ENCODE measurements at places on chromosomes 3 and 15. TPM values are rescaled to one million over a fixed set of nuclear protein-coding genes. Genes with fewer than 3 reads are reported as not detected.

- no peak for DNase-seq
Measured at GRCh38 chr3:27718459-27718858, 3.7 kb downstream of the EOMES start.

Gene CPNE9
- not detected for total RNA-seq

GRCh38 chr15:37087131-37087588, 13.2 kb downstream of the MEIS2 start:
- no peak for DNase-seq

Gene INAFM2
- 8.9 TPM for total RNA-seq

Gene TRAIP
- total RNA-seq, result 18.5 TPM

DNA sequence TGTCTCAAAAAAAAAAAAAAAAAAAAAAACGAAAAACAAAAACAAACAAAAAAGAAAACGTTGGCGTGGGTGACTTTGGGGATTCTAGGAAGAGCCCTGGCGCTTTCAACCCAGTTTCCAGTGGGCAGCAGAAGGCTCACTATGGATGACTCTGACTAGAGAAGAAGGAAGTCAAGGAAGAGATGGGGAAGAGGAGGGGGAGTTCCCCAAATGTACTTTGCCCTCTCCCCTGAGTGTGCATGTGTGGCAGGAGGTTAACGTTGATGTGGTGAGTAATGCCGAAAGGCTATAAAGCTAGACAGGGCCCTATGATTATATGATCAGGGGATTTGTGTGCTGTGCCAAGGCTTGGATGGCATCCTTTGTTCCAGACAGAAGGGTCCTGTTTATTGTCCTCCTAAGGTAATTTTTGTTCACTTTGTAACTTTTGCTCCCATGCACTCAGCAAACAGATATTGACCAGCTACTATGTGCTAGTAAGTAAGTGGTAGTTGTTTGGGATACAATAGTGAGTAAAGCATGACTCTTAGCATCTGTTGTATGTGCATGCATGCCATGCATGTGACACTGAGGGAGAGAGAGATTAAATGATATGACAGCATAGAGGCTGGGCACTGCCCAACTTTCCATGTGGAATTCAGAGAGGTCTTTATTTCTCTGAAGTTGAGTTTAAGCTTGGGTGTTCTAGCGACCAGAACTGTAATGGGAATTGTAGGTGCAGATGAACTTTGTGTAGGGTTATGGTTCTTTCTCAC, 750 bp upstream of the HHLA2 start:
- no peak for DNase-seq

DNA sequence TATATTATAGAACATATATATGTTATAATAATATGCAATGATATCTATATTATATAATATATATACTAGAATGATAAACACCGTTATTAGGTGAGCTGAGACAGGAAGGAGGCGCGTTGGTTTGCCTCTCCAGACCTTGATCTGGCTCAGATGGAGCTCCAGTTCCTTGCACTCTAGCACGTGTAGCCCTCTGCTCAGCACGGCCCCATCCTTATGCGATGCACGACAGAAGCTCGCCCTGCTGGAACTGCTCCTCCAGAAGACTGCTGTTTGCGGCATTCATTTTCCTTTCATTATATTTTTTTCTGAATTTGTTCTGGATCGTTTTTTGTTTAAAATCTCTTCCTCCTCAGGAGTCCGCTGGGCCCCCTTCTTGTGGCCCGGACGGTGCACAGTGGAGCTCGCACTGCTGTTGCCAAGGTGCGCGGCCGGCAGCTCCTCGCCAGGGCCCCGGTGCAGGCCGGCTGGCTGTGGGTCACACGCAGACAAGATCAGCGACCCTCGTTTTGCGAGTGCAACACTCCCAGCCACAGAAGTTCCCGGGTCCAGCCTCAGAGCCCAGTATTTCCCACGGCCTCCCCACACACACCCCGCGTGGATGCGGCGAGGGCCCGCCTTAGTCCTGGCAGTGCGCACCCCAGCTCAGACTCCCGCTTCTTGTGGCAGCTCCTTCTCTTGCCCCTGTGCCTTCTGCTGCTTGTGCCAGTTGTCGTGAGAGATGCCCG, 112.2 kb downstream of the CHL1 start:
- DNase-seq, result no peak

Gene NANOGP8
- total RNA-seq, result not detected

DNA sequence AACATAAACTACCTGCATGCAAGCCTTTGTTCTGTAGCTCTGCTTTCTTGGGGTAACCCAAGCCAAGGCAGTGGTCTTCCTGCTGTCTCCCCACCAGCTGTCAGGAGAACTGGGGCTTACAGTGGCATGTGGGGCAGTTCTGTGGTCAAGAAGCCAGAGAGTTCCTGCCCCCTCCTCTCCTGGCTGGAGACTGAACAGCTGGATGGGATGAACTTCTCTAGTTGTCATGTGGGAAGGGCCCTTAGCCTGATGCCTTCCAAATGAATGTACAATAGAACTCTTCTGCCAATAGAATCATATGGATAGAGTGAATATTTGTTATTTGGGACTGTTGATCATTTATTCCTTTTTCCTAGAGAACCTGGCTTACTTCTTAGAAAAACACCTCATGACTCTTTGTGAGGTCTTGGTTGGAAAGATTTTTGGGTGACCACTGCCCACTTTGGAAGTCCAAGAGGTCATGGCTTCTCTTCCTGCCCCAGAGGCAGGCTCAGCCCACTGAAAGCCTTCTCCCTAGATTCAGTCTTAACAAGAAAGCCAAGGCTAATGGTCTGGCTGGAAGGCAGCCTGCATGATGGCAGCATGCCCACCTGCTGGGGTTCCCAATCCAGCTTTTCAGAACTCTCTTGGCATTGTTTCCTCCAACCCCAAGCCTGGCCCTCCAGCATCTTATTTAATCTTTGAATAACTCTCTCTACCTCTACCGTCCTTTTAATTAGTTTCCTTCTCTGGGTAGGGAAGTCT, 462.9 kb upstream of the PROK2 start:
- peak; percentile 55 for DNase-seq

DNA sequence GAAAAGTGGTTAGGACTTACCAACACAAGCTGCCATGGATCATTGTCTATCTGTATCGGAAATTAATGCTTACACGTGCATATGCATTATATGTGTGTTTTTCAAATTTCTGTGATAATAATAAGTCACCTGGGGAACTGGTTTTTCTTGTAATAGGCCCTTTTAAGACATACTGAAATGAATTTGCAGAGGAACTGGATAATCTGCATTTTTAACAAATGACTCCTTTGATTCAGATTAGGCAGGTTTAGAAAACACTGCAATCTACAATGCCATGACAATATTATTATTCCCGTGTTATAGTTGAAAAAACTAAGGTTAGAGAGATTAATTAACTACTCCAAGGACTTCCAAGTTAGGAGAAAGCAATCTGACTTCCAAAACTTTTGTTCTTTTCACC, 23.4 kb downstream of the STRIT1 start:
- DNase-seq, result no peak

GRCh38 chr3:71251156-71251775, 332.3 kb downstream of the FOXP1 start:
- no peak for DNase-seq

GRCh38 chr3:107907996-107908395, 182.8 kb downstream of the CD47 start:
- no peak for DNase-seq

DNA sequence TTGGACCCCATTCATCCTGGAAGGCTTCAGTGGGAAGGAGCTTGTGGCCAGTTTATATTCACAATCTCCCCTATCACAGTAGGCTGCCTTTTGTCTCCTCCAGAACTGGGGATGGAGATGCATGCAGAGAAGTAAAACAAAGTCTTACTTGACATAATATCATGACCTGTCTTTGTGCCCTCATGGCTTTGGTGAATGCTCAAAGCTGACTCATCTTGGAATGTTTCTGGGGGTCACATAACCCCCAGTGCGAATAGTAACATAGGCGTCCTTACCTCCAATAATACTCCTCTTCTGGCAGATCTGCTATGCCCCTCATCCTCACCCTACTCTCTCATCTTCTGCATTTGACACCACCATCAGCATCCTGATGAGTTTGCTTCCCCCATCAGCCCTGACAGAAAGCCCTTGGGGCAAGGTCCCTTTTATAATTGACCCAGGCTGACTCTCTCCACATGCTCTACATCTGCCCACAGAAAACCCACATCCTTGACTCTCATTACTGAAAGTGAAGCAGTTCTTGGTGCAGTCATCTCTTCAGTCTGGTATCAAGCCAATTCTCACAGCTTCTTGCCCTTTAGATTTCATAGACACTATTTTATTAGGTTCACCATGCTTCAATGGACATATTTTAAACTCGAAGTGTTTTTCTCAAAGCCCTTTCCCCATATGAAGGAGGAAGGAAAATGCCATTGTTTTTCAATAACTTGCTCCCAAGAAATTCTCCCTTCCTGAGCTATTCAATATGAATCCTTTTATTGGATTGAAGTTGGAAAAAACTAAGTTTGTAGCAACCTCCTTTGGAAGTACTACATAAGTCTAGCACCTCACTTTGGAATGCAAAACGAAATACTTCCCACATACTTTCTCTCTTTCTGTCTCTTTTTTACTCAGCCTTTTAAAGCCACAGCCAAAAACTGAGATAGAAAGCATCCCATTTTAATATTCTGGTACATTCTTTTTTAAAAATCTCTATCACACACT, 36.6 kb downstream of the OSTN start:
- no peak for DNase-seq

- no peak for DNase-seq
Measured at GRCh38 chr3:71641674-71642073, 58.1 kb upstream of the FOXP1 start.

DNA sequence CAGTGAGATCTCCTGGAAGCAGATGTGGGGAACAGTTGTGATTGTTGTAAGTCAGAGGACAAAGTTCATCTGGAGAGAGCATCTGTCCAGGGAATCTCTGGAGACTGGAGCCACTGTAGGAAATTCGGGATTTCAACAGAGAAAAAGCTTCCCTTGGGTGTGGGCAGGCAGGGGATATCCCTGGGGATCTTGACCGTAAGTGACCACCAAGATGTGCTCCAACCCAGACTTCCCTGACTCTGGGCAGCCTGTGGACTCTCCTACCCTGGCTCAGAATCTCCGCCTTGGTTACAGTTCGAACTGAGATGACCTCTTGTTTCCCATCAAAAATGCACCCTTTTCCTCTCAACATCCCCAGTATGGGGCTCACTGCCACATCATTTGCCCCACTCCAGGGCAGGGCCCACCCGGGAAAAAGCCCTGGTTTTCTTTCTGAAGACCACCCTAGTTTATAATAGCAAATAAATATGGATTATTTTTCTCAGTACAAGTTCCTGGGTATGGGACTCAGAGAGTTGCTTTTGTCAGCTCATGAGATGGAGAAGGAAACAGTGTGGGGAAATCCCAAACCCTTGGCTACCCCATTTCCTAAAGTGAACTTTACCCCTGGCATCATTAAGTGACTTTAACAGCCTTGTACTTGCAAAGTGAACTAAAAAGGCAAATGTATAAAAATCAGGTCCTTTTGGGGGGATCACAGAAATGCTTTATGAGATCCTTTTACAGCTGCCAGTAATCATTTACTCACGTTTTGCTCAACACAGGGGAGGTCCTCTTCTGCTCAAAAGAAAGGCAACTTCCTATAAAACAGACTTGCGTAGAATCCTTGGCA, 89.9 kb downstream of the CCNL1 start:
- DNase-seq, result no peak

Gene TPRG1
- total RNA-seq, result 0.16 TPM

- no peak for DNase-seq
Measured at GRCh38 chr15:52151353-52151752, 38.8 kb upstream of the BCL2L10 start.

GRCh38 chr3:135076341-135076740, 281.3 kb downstream of the EPHB1 start:
- DNase-seq, result no peak

GRCh38 chr3:16528106-16528505, 14.6 kb upstream of the RFTN1 start:
- DNase-seq, result no peak

- DNase-seq, result no peak
Measured at GRCh38 chr3:69695933-69696332, 43.3 kb upstream of the MITF start.

Gene GUCA1C
- total RNA-seq, result not detected

GRCh38 chr3:19467761-19468160, 319.5 kb downstream of the KCNH8 start:
- no peak for DNase-seq

Gene ALDH1A2
- 0.99 TPM for total RNA-seq

Gene RHOV
- 0.49 TPM for total RNA-seq

DNA sequence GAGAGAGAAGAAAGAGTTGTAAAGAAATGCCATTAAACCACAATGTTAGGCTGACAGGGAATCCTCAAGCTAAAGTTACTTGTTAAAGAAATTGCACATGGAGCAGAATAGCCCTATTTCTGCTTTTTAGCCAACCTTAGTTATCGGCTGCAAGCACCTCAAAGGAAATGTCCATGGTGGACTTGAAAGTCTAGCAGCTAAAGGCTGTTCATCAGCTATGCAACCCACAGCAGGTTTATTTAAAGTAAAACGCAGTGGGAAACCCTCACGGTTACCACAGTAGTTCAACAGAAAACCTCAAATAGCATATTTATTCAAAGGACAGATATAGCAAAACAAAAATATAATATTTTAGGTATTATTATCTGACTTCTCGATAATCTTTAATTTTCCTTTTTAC, 967.2 kb downstream of the IGSF11 start:
- DNase-seq, result no peak

Gene TPRA1
- 80.4 TPM for total RNA-seq

- peak; percentile 9 for DNase-seq
Measured at GRCh38 chr15:60179786-60180391, 175.8 kb downstream of the FOXB1 start.

GRCh38 chr3:78519281-78519680, 1248.5 kb downstream of the ROBO1 start:
- no peak for DNase-seq

Gene GPR171
- not detected for total RNA-seq

GRCh38 chr15:40930430-40931299, 1.5 kb downstream of the DLL4 start:
- no peak for DNase-seq

Gene GNAT1
- not detected for total RNA-seq

DNA sequence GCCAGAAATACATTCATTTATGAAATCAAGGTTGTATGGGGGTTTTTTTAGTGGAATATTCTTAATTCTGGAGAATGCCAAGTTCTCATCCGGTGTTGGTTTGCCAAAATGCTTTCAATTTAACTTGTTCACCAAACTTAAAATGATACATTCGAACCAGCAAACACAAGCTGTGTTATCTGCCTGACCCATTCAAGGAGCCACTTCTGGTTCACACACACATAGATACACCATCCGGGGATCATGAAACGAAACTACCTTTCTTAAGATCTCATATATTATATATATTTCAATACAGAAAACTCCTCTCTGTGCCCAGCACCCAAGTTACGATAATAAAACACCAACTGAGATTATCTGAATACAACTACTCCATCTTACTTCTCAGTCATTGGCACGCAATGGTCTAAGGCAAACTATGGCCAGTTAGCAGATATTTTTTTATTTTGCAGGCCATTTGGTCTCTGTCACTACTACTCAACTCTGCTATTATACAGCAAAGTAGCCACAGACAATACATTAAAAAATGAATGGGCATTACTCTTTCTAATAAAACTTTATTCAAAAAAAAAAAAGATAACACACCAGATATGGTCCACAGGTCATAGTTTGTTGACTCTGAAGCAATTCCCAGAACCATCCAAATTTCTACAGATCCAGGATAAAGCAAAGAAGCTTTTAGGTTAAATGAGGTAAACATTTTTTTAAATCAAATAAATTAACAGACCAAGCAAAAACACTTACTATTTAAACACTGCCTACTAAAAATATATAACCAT, 89.6 kb downstream of the TBL1XR1 start:
- no peak for DNase-seq
